ENCODE measurements at places on chromosomes 11 and 22.

GRCh38 chr11:59551659-59552521, 40.6 kb downstream of the OR4D9 start:
- peak; percentile 47 for DNase-seq

DNA sequence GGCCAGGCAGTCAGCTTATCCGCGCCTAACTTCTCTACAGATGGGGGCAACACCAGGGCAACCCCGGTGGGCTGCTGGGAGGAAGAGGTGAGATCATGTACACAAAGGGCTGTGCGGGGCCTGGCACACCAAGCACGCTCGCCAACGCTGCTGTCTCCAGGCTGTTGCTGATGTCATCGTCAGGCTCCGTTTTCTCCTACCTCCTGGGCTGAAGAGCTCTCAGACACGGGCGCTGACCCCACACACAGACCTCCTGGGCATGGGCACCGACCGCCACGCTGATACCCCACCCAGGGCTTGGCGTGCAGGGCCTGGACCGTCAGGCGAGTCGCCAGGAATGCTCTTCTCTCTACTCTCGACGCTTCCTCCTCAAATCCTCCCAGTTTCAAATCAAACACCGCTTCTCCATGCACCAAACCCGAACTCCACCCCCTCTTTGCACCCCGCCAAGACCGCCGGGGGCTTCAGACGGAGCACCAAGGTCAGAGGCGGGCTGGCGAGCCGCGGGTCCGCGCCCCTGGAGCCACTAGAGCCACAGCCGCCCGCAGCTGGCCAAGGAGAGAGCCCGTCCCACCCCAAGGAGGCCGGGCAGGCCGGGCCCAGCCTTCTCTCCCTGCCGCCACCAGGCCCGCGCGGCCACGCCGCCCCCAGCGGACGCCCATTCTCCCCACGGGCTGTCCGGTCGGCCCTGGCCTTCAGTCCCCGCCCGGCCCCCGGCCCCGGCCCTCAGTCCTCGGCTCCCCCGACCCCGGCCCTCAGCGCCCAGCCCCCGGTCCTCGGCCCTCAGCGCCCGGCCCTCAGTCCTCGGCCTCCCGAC, 772 bp downstream of the SBF1 start:
- DNase-seq: peak; percentile 34

GRCh38 chr11:130218501-130219070, 59.0 kb downstream of the ST14 start:
- no peak for DNase-seq

- DNase-seq: no peak
Measured at GRCh38 chr22:18968011-18968749, 32.1 kb upstream of the PRODH start.

GRCh38 chr22:45720839-45721378, 49.3 kb downstream of the ATXN10 start:
- DNase-seq: no peak

GRCh38 chr11:64246871-64247728, at the start of gene PPP1R14B:
PPP1R14B (minus strand) TSS chr11:64246943; CDS start chr11:64246673, 270 bp downstream.
- DNase-seq: peak; percentile 94

DNA sequence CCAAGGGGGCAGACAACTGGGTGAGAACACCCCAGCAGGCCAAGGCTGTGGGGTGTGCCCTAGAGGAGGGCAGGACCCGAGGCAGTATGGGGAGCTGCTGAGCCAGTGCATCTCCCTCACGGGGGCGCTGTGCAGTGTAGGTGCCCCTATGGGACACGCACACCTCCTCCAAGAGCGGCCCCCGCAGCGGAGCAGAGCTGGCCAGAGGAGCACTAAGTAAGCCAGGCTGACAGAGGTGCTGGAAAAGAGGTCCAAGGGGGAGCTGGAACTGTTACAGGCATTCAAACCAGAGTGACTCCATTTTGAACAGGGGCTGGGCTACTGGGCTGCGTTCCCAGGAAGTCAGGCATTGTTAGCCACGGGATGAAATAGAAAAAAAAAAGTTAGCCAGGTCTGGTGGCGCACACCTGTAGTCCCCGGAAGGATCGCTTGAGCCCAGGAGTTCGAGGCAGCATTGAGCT, 41.8 kb downstream of the TST start:
- DNase-seq: no peak

GRCh38 chr22:17990147-17990546, 34.2 kb downstream of the MICAL3 start:
- no peak for DNase-seq

DNA sequence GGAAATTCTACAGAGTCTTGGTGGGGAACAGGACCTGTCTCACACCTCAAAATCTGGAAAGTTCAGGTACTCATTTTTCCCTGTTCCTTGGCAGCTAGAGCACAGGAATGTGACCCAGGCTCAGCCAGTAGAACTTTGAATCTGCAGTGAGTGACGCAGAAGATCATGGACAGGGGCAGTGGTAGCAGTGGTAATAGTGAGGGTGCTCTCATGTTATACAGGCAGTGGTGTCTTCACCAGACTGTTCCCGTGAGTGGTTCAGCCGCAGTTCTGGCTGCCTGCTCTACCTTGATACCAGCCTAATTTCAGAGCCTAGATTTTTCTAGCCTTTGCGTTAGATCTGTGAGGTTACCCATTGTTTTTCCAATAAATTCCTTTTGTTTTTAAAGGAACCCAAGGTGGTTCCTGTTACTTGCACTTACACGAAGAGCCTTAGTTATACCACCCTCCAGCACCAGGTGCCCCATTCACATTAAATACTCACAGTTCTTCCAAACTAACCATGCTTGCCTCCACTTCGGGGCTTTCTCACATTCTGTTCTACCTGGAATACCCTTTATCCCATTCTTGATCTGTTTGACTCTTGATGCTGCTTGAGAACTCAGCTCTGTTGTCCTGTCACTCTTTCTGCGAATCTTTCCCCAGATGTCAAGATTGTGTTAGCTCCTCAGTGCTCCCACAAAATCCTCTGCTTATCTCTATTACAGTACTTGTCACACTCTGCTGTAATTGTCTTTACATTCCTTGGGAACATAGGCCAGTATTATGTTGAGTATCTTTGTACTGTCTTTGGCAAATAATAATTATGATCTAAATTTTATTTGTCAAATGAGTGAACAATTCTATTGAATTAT, 47.8 kb downstream of the SWAP70 start:
- DNase-seq: no peak

GRCh38 chr11:128765104-128765503, 71.2 kb downstream of the FLI1 start:
- DNase-seq: no peak

GRCh38 chr11:108237058-108237481, 14.2 kb downstream of the ATM start:
- no peak for DNase-seq

DNA sequence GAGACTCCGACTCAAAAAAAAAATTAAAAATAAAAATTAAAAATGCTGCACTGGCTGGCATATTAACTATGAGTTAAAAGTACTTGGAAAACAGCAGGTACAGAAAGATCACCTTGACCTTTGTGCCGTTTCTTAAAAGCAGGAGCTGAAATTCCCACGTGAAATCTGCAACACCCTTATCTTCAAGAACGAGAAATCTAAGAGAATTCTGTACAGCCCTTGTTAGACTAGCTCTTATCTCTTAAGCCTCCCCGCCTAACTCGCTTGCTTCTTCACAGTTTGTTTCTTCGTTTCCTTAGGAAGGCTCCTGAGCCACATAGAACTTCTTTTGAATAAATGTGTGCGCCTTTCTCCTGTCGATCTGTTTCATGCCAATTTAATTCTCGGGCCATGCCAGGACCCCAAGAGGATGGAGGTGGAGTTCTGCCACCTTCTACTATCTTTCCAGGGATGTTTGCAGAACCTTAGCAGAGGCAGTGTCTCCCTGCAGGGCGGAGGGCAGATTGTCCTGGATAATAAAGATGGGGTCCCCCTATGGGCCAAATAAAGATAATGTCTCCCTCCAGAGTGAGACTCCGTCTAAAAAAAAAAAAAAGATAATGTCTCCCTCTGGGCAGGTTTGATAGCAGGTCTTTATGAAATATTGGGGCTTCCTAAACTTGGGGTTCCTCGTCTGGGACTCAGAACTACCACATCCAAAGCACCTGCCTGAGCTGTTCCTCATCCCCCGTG, 27.4 kb upstream of the SYT8 start:
- DNase-seq: no peak

DNA sequence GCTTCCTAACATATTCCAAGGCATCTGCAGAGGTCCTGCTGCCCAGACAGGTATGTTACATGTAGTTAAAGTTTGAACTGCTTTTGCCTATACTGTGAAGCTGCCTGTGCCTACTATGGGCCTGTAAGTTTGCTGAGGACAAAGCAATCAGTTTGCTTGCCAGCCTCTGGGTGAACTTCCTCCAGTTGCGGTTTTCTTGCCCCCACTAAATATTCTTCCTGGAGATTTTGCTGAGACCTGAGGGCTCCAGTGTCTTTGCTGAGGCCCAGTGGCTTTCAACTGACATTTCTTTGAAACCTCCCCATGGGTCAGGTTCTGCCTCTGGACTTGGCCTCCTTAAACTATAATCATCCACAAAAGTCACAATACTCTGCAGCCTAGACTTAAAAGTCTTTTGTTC, 29.6 kb upstream of the MMP20 start:
- DNase-seq: peak; percentile 94

- DNase-seq: no peak
Measured at GRCh38 chr22:27063406-27063805, 406.0 kb downstream of the MIAT start.

DNA sequence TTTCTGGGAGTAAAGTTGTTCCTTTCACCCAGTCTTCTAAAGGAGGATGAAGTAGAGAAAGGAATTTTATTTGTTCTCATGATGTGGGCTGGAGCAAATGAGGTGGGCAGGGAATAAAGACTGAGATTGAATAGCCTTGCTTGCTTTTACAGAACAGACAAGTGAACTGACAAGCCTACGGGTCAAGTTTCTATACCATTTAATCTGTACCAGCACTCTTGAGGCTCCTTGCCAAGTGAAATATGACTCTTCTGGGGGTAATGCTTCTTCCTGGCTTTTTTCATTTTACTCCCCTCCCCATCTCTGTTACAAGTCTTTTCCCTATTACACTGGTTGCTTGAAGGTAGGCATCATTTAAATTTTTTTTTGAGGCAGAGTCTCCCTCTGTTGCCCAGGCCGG, 54.8 kb downstream of the CSTPP1 start:
- DNase-seq: no peak

- DNase-seq: no peak
Measured at GRCh38 chr11:1296287-1296686, 13.1 kb downstream of the TOLLIP start.

- DNase-seq: no peak
Measured at GRCh38 chr11:11963842-11964773, 44.3 kb downstream of the DKK3 start.

DNA sequence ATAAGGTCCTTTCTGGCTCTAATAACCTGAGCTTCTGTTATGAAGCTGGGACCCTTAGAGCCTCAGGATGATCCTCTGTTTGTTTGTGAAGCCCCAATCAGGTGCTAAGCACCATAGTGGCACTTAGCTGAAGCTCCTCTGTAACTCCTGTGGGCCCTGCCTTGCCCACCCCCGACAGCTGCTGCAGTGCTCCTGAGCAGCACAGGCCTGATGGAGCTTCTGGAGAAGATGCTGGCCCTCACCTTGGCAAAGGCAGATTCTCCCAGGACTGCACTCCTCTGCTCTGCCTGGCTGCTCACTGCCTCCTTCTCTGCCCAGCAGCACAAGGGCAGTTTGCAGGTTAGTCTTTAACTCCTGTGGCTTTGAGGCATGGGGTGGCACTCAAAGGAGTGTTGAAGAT, 19.0 kb upstream of the CCDC134 start:
- no peak for DNase-seq

- no peak for DNase-seq
Measured at GRCh38 chr11:65569164-65569972, 909 bp upstream of the ZNRD2 start.

GRCh38 chr22:37062702-37063381, 11.3 kb downstream of the KCTD17 start:
- DNase-seq: no peak

DNA sequence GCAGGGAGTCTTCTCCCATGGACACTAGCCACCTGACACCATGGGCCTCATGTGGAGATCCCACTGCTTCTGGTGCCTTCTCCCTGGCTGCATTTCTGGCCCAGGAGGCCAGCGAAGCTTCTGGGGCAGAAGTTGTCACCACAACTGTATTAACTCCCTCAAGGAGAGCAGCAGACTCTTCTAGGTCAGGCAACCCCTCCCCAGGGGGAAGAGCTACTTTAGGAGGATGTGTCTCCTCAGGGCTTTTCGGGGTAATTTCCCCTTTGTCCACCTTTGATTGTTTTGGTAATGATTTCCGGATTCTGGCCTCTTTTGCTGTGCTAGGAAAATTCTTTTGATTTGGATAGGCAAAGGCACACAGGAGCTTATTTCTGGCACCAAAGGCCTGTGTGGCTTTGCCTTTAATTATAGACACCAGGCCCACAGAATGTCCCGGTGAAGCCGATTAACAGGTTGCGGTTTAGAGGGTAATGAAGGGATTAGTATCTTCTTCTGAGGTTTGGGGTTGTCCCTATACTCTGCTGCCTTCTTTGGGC, 8.9 kb upstream of the UCP2 start:
- no peak for DNase-seq

GRCh38 chr22:46116491-46116958, 33.8 kb upstream of the PPARA start:
- peak; percentile 81 for DNase-seq

- no peak for DNase-seq
Measured at GRCh38 chr11:15370495-15371147, 255.9 kb downstream of the INSC start.

GRCh38 chr11:109677231-109677630, 255.2 kb downstream of the C11orf87 start:
- no peak for DNase-seq

GRCh38 chr11:16603890-16604793, 134.3 kb upstream of the C11orf58 start:
- DNase-seq: no peak

- DNase-seq: no peak
Measured at GRCh38 chr22:39562839-39563489, 7.6 kb upstream of the CACNA1I start.

GRCh38 chr11:76824083-76824939, 36.4 kb upstream of the ACER3 start:
- DNase-seq: peak; percentile 60

DNA sequence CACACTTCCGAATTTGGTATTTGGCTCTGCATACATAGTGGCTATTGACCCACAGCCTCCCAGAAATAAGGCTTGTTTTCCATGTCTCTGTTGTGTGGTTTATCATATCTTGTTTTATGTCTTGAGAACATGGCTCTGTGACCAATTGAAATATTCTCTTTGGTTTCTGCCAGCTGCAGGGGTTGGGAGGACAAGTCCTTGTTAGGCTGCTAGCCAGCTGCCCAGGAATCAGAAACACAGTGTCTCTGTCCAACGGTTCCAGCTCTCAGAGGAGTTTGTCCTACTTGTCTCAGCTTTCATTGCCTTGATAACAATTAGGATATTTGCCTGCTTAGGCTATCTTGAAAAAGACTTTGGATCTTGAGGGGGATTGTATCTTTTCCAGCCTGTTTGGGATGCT, 6.0 kb upstream of the SLC7A4 start:
- DNase-seq: no peak

- peak; percentile 44 for DNase-seq
Measured at GRCh38 chr22:20080445-20080775, 369 bp downstream of the DGCR8 start.

GRCh38 chr11:30911247-30911646, 325.1 kb upstream of the MPPED2 start:
- DNase-seq: peak; percentile 78

Measured in T47D (cell line).